Stimulated activated CD4-positive, alpha-beta T cell treated with anti-CD3 and anti-CD28 coated beads, Interleukin-15, amount 100 ng/mL, for 48 hours (primary cell): ENCODE measurements at places on chromosomes 16 and 17.
A peak's percentile ranks its signal among the peaks of the same experiment; 100 is the strongest.

DNA sequence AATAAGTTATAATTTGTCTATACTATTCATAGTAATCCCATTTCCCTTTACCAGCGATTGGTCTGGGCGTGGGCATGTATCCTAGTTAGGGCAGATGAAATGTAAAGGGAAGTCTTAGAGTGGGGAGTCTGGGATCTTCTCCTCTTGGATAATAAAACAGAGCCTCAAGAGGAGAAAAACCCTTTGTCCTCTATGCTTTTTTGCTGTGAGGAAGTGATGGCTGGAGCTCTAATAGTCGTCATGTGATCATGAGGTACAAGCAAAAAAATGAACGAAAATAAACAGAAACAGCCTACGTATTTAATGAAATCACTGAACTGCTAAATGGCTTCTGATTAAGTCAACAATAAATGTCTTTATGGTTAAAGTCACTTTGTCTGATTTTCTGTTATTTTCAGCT lies 26.8 kb downstream of the EFCAB5 start:
- no peak for DNase-seq

DNA sequence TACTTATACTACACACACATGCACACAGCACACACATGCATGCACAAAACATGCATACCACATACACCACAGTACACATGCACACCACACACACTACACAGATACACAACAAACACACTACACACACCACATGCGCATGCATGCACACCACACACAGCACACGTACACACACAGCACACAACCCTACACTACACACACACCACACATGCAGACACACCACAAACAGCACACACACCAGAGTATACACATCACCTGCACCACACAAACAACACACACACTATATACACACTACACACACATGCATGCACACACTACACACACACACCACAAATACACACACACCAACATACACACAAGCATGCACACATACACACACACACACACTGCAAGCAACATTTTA lies 166.8 kb downstream of the AHSP start:
- DNase-seq = no peak

DNA sequence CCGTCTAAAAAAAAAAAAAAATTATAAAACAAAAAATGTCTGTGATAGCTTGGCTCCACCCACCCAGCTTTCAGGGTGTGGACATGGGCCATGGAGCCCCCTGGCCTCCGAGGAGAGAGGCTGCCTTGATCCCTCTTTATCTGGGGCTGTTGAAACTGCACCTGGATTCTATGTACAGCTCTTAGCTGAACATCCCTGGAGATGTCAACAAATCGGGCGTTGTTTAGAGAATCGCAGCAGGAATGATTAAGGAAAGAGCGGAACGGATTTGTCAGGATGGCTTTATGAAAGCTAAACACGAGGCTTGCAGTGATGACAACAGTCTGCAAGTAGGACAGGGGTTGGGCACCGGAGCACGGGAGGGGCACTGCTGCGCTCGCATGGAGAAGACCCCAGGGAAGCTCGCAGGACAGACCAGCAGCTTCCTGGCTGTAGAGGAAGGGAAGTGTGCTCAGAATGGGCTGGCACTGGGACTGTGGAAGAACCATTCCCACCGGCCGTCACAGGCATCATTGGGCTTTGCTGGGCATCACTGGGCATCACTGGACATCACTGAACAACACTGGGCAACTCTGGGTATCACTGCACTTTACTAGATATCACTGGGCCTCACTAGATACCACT lies 195.8 kb upstream of the FOXF1 start:
- no peak for DNase-seq

GRCh38 chr17:57995076-57995956 lies 7.3 kb upstream of the VEZF1 start:
- peak; percentile 45 for DNase-seq

DNA sequence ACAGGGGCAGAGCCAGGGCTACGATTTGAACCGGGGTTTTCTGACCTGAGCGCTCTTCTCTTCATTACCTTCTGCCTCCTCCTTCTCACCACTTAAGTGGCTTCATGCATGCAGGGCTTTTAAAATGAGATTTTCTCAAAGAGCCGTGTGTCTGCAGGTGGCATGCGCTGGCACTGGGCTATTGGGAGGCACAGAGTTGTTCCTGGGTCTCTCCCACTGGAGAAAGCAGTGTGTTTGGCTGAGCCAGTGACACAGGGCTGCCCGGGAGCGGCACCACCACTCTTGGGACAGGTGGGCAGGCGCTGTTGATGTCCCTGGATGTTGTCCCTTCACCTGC lies 218.8 kb upstream of the CHMP6 start:
- no peak for DNase-seq

DNA sequence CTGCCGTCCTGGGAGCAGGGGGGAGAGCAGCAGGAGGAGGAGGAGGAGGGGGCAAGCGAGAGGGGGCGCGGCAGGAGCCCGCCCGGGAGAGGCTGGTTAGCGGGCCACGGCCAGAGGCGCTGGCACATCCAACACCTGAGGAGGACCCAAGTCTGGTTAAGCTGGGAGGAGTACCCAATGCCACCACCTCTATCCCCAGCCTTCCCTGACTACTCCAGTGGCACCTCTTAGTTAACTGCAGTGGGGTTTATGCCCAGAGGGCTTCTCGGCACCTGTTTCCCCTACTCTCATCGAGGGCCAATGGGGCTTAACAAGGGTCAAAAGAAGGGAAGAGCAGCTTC lies 5.6 kb downstream of the PHOSPHO1 start:
- no peak for DNase-seq

GRCh38 chr17:50354776-50355175 lies 8.8 kb downstream of the XYLT2 start:
- no peak for DNase-seq

GRCh38 chr16:8952281-8952751 lies 11.4 kb downstream of the USP7 start:
- DNase-seq = no peak

DNA sequence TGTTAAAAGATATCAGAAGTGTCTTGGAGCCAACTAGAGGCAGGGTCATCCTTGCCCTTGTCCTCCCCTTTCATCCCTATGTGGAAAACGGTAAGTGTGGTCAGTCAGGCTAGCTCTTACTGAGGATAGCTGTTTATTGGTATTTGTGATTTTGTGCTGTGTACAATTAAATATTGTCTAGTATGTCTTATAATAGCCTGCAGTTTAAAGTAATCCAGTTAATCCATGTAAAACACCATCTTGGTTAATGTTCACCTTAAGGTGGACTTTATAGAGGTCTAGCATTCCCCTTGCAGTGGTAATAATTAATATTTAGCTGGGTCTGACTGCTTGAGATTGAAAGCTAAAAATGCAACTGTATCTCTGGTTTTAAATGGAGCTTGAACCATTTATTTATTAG lies 25.6 kb downstream of the METTL9 start:
- no peak for DNase-seq

- no peak for DNase-seq
Observed at GRCh38 chr16:918741-919657, 51.8 kb downstream of the LMF1 start.

DNA sequence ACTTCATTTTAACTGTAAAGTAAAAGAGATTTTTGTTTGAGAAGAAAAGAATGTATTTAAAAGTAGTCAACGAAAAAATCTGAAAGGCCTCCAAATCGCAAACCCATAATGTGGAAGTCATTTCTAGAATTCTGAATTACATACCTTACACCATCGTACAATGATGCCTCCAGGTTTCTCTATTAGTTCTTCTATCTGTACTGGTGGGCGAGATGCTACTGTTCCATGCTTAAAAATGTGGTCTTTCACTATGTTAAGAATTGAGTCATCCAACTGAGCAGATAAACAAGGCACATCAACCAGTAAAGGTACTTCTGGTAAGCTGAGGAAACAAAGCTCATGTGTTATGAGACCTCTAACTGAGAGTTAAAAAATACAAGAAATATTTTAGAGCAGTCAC lies 28.5 kb downstream of the CRLF3 start:
- no peak for DNase-seq

DNA sequence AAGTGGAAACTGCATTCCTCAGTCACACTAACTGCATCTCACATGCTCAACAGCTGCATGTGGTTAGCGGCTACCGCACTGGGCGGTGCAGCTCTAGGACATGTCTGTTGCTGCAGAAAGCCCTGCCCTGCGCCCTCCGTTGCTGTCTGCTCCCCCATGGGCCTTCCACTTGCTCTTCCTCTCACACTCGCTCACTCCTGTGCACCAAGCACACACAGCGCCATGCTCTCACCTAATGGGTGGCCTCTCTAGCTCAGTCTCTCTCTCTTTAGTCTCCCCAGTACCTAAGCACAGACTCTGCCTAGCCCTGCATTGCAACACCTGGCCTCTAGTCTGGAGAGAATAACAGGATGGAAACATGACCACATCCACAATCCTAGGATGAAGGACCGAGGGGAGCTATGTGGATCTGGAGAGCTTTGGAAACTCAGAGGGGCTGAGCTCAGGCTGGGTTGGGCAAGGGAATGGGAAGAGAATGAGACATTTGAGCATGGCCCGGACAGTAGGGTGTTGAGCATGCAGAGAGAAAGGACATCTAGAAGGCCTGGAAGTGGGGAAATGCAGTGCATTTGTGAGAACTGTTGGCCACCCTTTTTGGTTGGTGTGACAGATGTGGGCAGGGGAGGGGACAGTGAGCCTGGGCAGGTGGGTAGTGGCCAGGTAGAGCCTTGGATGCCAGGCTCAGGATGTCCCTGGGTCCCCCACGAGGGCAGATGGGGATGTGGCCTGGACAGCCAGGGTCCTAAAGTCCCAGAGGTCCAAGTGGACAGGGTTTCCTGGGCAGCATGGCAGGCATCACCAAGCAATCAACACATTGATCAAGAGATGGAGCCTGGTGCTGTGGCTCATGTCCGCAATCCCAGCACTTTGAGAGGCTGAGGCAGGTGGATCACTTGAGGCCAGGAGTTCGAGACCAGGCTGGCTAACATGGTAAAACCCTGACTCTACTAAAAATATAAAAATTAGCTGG lies 16.1 kb downstream of the SGCA start:
- no peak for DNase-seq

- no peak for DNase-seq
Observed at GRCh38 chr16:1786242-1787055, 3.7 kb downstream of the NUBP2 start.

GRCh38 chr17:45342871-45343526 lies 26.2 kb upstream of the MAP3K14 start:
- no peak for DNase-seq
